ENCODE measurements at places on chromosomes 12 and 14.

GRCh38 chr12:92464911-92465310 lies 237.9 kb upstream of the PLEKHG7 start:
- no peak for DNase-seq

- DNase-seq = no peak
These were observed 11.8 kb upstream of the PAPLN start for GRCh38 chr14:73225496-73225895.

DNA sequence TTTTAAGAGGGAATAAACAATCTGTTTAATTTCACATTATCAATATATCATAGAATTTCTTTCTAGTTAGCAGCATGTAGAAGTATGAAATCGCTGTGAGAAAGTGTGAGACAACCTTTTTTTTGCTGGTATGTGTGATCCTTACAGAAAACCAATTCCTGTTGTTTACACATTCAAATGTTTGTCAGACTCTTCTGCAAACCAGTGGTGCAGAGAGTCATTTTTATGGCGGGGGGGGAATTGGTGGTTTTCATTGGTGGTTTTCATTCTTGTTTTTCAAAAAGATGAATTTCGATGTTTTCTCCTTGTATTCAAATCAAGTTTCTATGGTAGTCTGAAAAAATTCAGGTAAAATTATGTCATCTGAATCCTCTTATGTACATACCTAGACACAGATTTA lies 57.8 kb downstream of the SLC25A21 start:
- DNase-seq = no peak

GRCh38 chr12:124715121-124715990 lies 147.9 kb upstream of the NCOR2 start:
- DNase-seq = no peak

DNA sequence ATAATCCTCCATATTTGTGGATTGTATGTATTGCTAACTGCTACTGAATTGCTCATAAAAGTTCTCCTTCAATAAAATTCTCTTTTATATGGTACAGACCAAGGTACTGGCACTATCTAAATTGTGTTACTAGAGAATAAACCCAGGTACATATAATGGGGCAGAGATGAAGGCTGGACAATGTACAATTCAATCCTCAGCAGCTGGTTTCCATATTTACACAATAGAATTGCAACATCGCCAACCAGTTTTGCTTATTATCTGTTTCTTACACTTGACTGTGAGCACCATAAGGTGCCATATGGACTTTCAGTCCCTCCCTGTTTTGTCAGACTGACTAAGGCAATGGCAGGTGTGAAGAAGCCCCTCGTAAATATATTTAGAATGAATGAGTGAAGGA lies 18.1 kb downstream of the KITLG start:
- DNase-seq = no peak

GRCh38 chr14:54188064-54188666 lies 208.6 kb upstream of the CDKN3 start:
- DNase-seq = no peak

- DNase-seq = peak; percentile 3
These were observed 123.0 kb downstream of the ARID2 start for GRCh38 chr12:45852508-45852907.

DNA sequence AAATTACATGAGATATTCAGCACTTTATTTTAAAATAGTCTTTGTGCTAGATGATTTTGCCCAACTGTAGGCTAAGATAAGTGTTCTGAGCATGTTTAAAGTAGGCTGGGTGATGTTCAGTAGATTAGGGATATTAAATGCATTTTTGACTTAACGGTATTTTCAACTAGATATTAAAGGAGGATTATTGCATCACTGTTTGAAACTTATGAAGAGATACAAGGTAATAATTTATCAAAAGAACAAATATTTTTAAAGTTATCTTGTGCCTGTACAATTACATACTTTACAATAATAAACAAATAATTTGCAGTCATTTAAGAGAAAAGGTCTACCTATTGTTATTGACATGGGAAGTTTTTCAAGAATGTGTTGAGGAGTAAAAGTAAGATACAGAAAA lies 368.6 kb upstream of the DCN start:
- no peak for DNase-seq

GRCh38 chr14:75294649-75295033 lies 16.0 kb downstream of the FOS start:
- DNase-seq = no peak

GRCh38 chr12:100044266-100044665 lies 59.5 kb upstream of the ANKS1B start:
- DNase-seq = no peak

DNA sequence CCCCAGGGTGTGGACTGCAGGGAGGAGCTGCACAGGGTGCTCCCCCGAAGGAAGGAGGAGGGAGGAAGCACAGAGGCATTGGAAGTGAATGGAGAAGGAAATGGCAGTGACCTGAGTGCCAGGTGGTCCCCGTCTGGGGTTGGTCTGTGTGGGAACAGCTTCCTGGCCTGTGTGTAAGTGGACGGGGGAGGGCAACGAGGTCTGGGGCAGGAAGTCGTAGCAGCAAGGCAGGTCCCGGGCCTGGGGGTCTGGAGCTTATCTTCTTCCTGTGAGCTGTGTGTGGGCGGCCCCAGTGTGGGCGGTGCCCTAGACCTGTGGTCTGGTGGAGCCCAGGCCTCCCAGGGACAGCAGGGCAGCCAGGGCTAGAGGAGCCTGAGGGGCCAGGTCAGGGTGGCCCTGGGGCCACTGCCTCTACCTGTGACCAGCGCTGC lies 382.1 kb downstream of the TMEM121 start:
- DNase-seq = no peak

DNA sequence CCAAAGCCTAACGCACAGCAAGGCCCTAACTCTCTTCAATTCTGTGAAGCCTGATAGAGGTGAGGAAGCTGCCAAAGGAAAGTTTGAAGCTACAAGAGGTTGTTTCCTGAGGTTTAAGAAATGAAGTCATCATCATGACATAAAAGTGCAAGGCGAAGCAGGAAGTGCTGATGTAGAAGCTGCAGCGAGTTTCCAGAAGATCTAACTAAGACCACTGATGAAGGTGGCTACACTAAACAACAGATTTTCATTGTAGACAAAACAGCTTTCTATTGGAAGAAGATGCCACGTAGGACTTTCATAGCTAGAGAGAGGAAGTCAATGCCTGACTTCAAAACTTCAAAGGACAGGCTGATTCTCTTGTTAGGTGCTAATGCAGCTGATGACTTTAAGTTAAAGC lies 385.6 kb upstream of the OR4E1 start:
- DNase-seq = no peak

DNA sequence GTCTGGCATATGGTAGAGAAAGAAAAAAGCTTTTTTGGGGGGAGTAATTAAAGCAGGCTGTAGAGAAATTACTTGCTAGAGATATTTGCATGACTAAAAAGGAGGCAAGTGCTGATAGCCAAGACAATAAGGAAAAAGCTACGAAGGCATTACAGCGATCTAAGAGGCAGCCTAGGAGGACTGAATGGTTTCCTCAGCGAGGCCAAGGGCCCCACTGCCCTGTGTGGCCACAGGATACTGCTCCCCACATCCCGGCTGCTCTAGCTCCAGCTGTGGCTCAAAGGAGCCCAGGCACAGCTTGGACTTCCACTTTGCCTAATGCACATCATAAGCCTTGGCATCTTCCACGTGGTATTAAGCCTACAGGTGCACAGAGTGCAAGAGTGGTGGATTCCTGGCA lies 53.6 kb downstream of the LRRIQ1 start:
- DNase-seq = no peak

GRCh38 chr14:65222440-65222858 lies 120.1 kb upstream of the MAX start:
- DNase-seq = peak; percentile 46

- DNase-seq = no peak
These were observed 1.7 kb downstream of the WNT1 start for GRCh38 chr12:48979602-48980388.

GRCh38 chr12:80763874-80764273 lies 47.2 kb downstream of the MYF5 start:
- DNase-seq = peak; percentile 17
